ENCODE measurements at places on chromosomes 11 and 22. TPM values are rescaled to one million over a fixed set of nuclear protein-coding genes. Genes with fewer than 3 reads are reported as not detected.

TEAD1 gene
- 126 TPM for total RNA-seq

- DNase-seq: no peak
Observed at GRCh38 chr11:134407321-134407828, 4.7 kb downstream of the B3GAT1 start.

- DNase-seq: no peak
Observed at GRCh38 chr11:72598466-72598865, 75.8 kb downstream of the PDE2A start.

OLFML1 gene
- total RNA-seq: 8.5 TPM

GRCh38 chr11:119807402-119807801 lies 78.4 kb upstream of the NECTIN1 start:
- DNase-seq: no peak

CASP5 gene
- total RNA-seq: not detected

GRCh38 chr11:46345131-46345597 lies 2.1 kb upstream of the DGKZ start:
- DNase-seq: peak; percentile 87

BATF2 gene
- total RNA-seq: 1.5 TPM

GRCh38 chr11:45105233-45105983 lies 41.0 kb upstream of the PRDM11 start:
- DNase-seq: peak; percentile 92

TRIM51 gene
- total RNA-seq: not detected

TECTA gene
- 0.78 TPM for total RNA-seq
